ENCODE measurements at places on chromosomes 6 and 20.

- DNase-seq = no peak
These were observed 138.7 kb upstream of the MYLIP start for GRCh38 chr6:15990179-15990578.

DNA sequence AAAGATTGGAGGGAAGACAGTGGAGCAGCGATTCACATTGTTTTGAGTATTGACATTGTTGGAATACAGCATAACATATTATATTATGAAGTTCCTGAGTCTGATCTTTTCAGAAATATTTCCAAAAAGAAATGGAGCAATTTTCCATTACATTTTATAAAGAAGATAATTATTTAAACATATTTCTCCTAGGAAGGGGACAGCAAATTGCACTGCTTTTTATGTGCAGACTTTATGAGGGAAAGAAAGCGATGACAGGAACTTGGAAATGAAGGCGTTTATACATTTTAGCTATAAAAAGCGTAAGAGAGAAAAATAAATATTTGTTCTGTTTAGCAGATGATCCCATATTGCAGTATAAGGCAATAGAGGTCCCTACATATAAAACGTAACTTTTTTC lies 117.0 kb upstream of the EDN1 start:
- DNase-seq = no peak

DNA sequence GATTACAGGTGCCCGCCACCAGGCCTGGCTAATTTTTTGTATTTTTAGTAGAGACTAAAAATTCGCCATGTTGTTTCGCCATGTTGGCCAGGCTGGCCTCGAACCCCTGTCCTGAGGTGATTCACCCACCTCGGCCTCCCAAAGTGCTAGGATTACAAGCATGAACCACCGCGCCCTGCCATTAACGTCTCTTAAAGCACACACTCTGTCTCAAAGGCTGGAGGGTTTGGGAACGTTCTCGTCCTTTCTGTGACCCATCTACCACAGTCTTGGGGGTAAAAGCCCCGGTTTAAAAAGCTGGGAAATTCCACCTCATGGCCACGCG lies 57.8 kb upstream of the ARID1B start:
- no peak for DNase-seq

DNA sequence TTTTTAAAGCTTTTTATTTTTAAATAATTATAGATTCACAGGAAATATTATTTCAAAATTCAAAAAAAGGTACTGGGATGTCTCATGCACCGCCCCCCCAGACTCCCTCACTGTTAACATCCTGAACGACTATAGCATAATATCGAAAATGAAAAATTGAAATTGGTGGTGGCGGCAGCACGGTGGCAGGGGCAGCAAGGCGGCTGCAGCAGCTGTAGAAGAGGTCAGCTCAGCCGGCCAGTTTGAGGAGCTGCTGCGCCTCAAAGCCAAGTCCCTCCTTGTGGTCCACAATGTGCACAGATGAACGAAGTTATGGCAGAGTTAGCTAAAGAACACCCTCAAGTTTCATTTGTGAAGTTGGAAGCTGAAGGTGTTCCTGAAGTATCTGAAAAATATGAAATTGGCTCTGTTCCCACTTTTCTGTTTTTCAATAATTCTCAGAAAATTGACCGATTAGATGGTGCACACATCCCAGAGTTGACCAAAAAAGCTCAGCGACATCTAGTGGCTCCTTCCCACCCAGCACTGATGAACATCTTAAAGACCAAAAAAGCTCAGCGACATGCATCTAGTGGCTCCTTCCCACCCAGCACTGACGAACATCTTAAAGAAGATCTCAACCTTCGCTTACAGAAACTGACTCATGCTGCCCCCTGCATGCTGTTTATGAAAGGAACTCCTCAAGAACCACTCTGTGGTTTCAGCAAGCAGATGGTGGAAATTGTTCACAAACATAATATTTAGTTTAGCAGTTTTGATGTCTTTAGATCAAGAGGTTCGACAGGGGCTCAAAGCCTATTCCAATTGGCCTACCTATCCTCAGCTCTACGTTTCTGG lies 100.8 kb downstream of the FAM217A start:
- peak; percentile 84 for DNase-seq

DNA sequence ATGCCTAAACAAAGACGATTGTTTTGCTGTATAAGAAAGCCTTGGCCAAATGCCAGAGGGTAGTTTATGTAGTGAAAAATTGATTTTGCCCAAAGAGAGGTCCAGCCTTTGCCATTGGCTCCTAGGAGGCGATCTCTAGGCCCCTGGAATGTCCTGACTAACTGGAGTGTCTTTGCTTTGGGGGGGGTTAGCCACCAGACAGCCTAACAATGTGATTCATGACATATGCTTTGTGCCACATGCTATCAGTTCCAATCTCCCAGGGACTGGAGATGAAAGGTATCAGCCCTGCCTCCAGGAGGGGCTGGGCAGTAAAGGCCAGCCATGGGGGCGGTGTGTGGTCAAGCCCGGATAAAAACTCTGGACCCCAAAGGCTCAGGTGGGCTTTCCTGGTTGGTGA lies 32.7 kb upstream of the TUBB2A start:
- no peak for DNase-seq

GRCh38 chr6:132725947-132726607 lies 12.2 kb upstream of the VNN1 start:
- no peak for DNase-seq

GRCh38 chr6:26187981-26188635 lies 100.9 kb downstream of the HFE start:
- DNase-seq = no peak

DNA sequence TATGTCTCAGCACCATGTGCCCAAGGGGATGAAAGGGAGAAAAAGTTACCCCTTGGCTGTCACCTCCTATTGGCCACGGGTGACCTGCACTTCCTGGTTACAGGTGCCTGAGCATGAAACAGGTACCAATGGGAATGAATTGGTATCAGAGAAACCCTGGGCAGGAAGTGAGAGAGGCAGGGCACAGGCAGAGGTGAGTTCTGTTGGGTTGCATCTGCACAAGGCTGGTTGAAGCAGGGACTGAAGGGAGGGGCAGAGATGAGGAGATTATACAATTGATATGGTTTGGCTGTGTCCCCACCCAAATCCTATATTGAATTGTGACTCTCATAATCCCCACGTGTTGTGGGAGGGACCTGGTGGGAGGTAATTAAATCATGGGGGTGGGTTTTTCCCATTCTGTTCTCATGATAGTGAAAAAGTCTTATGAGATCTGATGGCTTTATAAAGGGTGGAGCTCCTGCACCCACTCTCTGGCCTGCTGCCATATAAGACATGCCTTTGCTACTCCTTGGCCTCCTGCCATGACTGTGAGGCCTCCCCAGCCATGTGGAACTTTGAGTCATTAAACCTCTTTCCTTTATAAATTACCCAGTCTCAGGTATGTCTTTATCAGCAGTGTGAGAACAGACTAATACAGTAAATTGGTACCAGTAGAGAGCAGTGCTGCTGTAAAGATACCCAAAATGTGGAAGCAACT lies 291.8 kb downstream of the LRFN2 start:
- DNase-seq = no peak

GRCh38 chr6:56244528-56245253 lies 2.7 kb downstream of the COL21A1 start:
- no peak for DNase-seq

GRCh38 chr20:1469925-1470571 lies 3.4 kb upstream of the NSFL1C start:
- peak; percentile 38 for DNase-seq

DNA sequence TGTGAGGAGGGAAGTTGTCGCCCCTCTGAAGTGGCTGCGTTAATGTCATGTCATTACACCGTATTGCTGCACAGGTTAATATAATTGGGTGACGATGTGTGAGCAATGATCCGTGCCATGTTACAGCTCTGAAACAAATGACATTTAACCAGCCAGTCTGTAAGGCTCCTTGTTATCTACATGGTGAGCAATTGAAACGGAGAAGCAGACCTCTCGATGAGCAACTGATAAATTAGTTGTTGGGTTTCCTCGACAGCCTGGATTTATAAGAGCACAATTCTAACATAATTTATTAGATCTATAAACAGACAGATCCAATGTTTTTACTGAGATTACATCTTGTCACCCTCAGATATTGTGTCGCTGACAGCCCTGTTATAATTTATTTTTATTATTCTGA lies 49.9 kb upstream of the MAFB start:
- no peak for DNase-seq

DNA sequence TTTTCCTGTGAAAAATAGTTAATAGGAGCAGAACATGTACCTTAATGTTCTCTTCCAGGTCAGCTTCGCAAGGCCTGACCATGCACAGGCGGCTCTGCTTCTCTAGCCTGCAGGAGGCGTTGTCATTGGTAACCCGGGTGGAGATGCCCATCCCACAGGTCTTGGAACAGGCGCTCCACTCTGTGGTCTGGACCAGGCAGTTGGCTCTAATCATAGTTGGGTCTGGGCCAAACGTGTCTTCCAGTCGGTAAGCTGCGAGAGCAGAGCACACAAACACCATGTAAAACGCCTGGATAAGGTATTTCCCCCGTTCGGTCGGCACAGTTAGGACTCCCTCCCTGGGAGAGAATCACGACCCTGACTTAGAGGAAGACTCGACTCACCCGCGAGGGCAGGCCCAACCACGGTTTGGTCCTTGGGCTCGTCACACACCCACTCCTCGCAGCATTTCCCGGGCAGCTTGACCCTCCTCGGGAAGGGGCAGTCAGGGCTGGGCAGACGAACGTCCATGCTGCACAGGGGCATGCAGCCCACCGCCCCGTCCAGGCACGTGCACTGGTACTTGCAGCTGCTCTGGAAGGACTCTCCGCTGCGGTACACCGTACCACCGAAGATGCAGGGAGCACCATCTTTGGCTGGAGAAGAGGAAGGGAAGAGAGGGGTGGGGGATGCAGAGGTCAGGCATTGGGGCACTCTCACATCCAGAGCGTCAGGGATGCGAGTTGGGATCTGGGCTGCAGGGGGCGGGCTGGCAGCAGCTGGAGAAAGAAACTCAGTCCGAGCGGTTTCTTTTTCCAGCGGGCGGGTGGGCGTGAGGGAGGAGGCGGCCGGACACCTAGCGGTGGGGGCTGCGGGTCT lies 1.0 kb downstream of the CCN2 start:
- DNase-seq = peak; percentile 51
